ENCODE measurements at places on chromosomes 1 and 21. TPM values are rescaled to one million over a fixed set of nuclear protein-coding genes. Genes with fewer than 3 reads are reported as not detected.

GRCh38 chr1:195981448-195982139, 626.6 kb downstream of the KCNT2 start:
- H3K27me3 ChIP-seq: no peaks in the 10 kb centered on the region
- no peaks in the 10 kb centered on the region for H3K36me3 ChIP-seq

DNA sequence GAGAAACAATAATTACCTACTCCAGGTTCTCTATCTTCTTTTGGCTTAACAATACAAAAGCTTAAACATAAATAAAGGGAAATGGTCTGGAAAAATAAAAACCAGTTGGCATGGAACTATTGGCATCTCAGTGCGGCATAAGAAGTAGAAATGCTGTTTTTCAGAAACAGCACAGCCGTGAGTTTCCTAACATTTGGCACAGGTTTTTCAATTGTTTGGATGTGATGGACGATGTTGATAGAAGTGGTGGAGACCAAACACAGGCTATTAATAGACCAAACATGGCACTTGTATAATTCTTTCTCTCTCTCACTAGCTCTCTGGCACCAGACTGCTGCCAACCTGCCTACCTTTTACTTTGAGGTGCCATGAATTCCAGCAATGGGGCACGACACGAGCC, 36.2 kb downstream of the KCNN3 start:
- peaks cover 16% of the 10 kb centered on the region for H3K36me3 ChIP-seq
- H3K4me3 ChIP-seq: no peak overlapping the region
- no peak overlapping the region for H3K27ac ChIP-seq

DNA sequence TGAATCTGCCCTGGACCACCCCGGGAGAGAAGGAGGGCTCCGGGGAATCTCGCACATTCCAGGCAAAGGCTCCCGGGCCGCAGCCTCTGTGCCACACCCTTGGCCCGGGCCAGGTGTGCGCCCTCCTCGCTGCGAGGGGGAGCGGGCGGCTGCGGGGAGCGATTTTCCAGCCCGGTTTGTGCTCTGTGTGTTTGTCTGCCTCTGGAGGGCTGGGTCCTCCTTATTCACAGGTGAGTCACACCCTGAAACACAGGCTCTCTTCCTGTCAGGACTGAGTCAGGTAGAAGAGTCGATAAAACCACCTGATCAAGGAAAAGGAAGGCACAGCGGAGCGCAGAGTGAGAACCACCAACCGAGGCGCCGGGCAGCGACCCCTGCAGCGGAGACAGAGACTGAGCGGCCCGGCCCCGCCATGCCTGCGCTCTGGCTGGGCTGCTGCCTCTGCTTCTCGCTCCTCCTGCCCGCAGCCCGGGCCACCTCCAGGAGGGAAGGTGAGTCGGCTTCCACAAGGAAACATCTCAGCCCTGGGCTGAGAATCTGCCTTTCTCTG, at the start of gene LAMC2:
Gene LAMC2, plus strand, starts transcription at position 324 of the 550 bp plus-strand sequence. Its CDS starts 89 bp downstream, at position 413.
- H3K4me3 ChIP-seq: no peak within 1 kb of the TSS
- no peaks in the 10 kb centered on the region for H3K36me3 ChIP-seq
- H3K4me1 ChIP-seq: no peaks in the 10 kb centered on the region
- DNase-seq: no peak
- no peaks in the 10 kb centered on the region for H3K27me3 ChIP-seq

DNA sequence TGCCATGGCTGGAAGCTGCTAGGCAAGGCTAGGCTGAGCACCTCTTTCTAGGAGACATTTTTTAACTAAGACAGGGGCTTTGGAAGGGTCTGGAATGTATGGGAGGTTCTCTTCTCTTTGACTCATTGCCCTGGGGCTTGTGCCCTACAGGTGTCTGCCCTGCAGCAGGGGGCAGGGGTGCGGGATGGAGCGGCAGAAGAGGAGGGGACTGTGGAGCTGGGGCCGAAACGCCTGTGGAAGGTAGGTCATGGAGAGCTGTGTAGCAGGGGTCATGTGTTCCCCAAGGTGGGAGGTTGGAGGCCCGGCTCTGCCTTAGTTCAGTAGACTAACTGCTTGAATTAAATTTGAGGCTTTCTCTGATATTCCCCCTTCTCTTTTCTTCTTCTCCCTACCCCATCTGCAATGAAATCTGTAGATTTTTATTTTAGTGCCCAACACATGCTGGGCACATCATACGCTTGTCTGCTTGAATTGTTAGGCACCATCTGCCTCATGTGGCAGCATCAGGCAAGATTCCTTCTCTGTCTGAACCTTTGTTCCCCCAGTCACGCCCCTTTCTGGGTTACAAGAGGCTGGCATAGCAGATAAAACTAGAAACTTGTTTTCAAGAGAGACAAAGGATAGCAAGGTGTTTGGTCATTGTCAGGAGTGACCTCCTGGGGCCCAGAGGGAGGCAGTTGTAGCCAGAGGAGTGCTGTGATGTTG, 18.4 kb downstream of the PPFIA4 start:
- DNase-seq: no peak
- H3K27ac ChIP-seq: no peak overlapping the region
- no peaks in the 10 kb centered on the region for H3K36me3 ChIP-seq
- H3K27me3 ChIP-seq: no peaks in the 10 kb centered on the region
- H3K4me1 ChIP-seq: peaks cover 15% of the 10 kb centered on the region

GRCh38 chr1:233240371-233240770, 55.2 kb downstream of the PCNX2 start:
- H3K27me3 ChIP-seq: no peaks in the 10 kb centered on the region
- DNase-seq: no peak
- peaks cover 9% of the 10 kb centered on the region for H3K36me3 ChIP-seq

GRCh38 chr1:243438815-243439214, 183.0 kb downstream of the SDCCAG8 start:
- no peak for DNase-seq
- no peak overlapping the region for H3K4me3 ChIP-seq
- H3K27me3 ChIP-seq: no peaks in the 10 kb centered on the region
- no peak overlapping the region for H3K27ac ChIP-seq
- H3K4me1 ChIP-seq: no peaks in the 10 kb centered on the region

DNA sequence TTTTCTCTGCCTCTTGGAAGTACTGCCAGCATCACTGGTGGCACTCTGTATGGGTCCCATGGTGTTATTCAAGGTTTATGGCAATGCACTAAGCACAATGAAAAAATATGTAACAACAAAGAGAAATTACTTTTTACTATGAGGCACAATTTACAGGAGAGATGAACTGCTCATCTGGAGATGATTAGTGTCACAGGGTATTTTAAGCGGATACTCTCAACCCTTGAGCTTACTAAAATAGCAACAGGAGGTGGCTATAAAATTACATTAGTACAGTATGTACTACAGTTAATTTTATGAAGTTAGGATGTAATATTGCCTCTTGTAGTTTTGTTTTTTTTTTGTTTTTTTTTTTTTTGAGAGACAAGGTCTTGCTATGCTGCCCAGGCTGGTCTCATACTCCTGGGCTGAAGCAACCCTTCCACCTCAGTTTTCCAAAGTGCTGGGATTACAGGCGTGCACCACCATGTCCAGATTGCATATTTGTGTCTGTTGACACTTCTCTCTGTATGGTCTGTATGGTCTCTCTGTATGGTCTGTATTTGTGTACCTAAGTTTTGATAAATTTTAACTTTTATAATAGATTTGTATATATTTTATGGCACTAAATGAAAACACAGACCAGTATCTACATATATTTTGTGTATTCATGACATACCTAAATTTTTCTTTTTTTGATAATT, 175.6 kb upstream of the HP1BP3 start:
- no peaks in the 10 kb centered on the region for H3K27me3 ChIP-seq
- peaks cover 25% of the 10 kb centered on the region for H3K36me3 ChIP-seq
- DNase-seq: no peak
- H3K4me1 ChIP-seq: peaks cover 43% of the 10 kb centered on the region
- H3K27ac ChIP-seq: 0 out of 2 replicates have a peak overlapping the region, but pooled peaks have one; percentile 15

DNA sequence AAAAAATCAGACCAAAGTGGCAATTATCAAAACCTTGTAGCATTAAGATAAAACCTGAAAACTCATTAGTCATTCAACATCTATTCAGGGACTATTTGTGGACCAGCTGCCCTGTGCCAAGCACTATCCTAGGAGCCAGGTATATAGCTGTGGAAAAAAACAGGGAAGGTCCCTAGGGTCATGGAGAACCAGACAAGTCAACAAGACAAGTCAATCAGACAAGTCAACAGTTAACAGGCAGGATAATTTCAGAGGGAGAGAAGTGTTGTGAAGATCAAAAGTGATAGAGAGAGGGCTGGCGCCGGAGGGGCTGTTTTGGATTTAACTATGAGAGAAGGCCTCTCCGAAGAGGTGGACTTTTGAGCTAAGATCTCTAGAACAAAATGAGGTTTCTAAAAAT, 3.3 kb upstream of the ATP1A4 start:
- no peaks in the 10 kb centered on the region for H3K36me3 ChIP-seq
- DNase-seq: no peak
- no peak overlapping the region for H3K27ac ChIP-seq
- no peaks in the 10 kb centered on the region for H3K4me1 ChIP-seq

DNA sequence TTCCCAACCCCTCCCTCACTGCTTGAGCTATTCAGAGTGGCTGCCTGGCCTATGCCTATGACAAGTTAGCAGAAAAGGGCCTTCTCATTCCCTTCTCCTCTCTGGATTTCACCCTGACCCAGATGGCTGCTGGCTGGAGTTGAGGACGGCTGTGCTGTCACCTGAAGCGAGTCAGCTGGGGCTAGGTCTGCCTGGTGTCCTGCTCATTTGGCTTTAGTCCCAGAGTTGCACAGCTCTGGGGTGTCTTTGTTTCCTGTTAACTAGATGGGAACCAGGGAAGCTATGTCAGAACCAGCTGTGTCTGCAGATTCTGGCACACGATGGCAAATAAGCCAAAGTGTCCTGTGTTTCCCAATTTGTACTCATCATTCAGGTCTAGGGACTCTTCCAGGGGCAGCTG, 52.9 kb downstream of the CNIH3 start:
- no peaks in the 10 kb centered on the region for H3K27me3 ChIP-seq
- no peak overlapping the region for H3K27ac ChIP-seq
- H3K4me1 ChIP-seq: no peaks in the 10 kb centered on the region
- no peak for DNase-seq
- H3K4me3 ChIP-seq: no peak overlapping the region

GRCh38 chr1:161189036-161189435, 9.8 kb downstream of the ADAMTS4 start:
- no peak for DNase-seq
- H3K4me1 ChIP-seq: peaks cover 42% of the 10 kb centered on the region
- H3K27me3 ChIP-seq: no peaks in the 10 kb centered on the region
- no peak overlapping the region for H3K4me3 ChIP-seq
- no peak overlapping the region for H3K27ac ChIP-seq
- H3K36me3 ChIP-seq: no peaks in the 10 kb centered on the region

GRCh38 chr1:14605945-14606344, 7.5 kb downstream of the KAZN start:
- no peaks in the 10 kb centered on the region for H3K4me1 ChIP-seq
- no peaks in the 10 kb centered on the region for H3K36me3 ChIP-seq
- H3K27me3 ChIP-seq: no peaks in the 10 kb centered on the region
- H3K27ac ChIP-seq: no peak overlapping the region
- no peak for DNase-seq

GRCh38 chr1:19287436-19288185, 959 bp downstream of the AKR7A3 start:
- no peak overlapping the region for H3K27ac ChIP-seq
- no peaks in the 10 kb centered on the region for H3K4me1 ChIP-seq

- H3K4me1 ChIP-seq: no peaks in the 10 kb centered on the region
- no peak for DNase-seq
- no peaks in the 10 kb centered on the region for H3K36me3 ChIP-seq
- no peaks in the 10 kb centered on the region for H3K27me3 ChIP-seq
Observed at GRCh38 chr1:243568793-243569192, 281.2 kb downstream of the AKT3 start.

DNA sequence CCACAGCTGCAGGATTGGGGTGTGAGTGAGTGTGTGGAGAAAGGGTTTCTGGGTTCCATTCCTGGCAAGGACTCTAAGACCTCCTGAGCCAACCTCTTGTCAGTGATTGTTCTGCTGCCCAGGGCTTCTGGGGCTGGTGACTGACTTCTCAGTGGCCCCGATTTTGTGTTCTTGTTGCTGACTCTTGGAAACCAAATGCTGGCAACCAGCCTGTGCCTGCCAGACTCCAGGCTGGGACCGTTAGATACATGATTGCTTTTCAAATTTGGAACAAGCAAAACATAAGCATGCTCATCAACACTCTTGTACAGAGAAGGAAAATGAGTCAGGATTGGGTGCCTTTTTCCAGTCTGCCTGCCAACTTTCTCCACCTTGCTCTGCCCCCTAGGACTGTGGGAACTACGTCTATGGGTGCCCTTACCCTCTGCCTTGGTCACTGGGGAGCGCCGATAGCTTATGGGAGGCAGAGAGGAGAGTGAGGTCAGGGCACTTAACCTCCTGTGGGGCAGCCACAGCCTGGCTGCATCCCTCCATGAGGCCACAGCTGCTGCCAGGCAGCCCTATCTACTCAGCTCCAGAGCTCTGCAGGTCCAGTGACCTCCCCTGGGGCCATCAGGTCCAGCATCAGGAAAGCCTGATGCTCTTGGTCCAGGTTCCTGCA, 39.3 kb upstream of the EPS8L3 start:
- no peak overlapping the region for H3K27ac ChIP-seq
- H3K36me3 ChIP-seq: no peaks in the 10 kb centered on the region
- no peak for DNase-seq
- no peak overlapping the region for H3K4me3 ChIP-seq
- H3K27me3 ChIP-seq: no peaks in the 10 kb centered on the region

DNA sequence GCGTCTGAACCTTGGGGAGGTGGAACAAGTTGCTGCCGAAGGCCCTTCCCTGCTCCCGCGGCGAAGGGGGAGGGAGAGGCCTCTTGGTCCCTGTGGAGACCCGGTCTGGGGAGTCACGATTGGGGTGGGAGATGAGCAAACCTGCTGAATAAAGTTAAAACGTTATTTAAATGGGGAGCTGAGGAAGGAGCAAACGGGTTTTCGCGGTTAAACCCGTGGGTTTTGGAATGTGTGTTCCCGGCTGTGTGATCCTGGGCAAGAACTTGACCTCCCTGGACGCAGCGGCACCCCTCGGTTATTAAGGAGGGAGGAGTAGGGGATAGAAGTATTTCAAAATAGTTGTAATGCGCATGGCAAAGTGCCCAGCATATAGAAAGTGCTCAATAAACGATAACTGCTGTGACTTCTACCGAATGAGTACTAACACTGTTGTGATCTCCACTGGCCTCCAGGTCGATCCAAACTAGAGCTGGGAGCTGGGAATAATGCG, 3.4 kb downstream of the FAM110D start:
- H3K27ac ChIP-seq: no peak overlapping the region
- DNase-seq: no peak
- H3K4me1 ChIP-seq: no peaks in the 10 kb centered on the region
- no peaks in the 10 kb centered on the region for H3K27me3 ChIP-seq

GRCh38 chr1:34696230-34696629, 58.6 kb upstream of the GJB5 start:
- H3K27ac ChIP-seq: no peak overlapping the region
- H3K4me1 ChIP-seq: no peaks in the 10 kb centered on the region
- DNase-seq: no peak
- H3K27me3 ChIP-seq: no peaks in the 10 kb centered on the region

Gene LCE1F
- not detected for total RNA-seq

Gene SLC45A1
- total RNA-seq: not detected

Gene HFM1
- not detected for total RNA-seq

Gene TMEM52
- total RNA-seq: not detected

Gene KPNA6
- 19.7 TPM for total RNA-seq

Gene RAD54L
- total RNA-seq: 18.0 TPM

Gene NBPF10
- 0.15 TPM for total RNA-seq

Gene ELAVL4
- total RNA-seq: not detected

Gene CLDN14
- total RNA-seq: not detected

Gene DCST1
- total RNA-seq: not detected

Gene ANKRD65
- not detected for total RNA-seq

Gene CR1L
- not detected for total RNA-seq

Gene FMO4
- total RNA-seq: 4.6 TPM

Data from Karpas-422 (cell line).